Forelimb muscle (tissue), 1 donor: ENCODE measurements at places on chromosomes 7 and 10.

DNA sequence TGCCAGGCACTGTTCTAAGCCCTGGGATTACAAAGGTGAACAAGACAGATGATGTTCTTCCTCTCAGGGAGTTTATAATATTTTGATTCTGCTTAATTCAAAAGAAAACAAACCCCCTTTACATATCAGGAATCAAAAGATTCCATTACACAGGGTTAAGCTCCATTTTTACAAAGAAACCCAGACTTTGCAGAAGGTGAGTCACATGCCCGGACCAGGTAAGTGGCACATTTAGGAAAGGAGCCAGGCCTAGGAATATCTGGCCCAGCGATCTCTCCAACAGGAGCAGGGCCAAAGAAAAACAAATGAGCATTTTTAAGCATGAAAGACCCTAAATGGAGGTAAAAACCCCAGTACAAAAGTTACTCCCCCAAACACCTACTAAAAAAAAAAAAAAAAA, 1.1 kb downstream of the STN1 start:
- DNase-seq = no peak

GRCh38 chr10:131689954-131690757, 210.7 kb upstream of the PPP2R2D start:
- no peak for DNase-seq

- no peak for DNase-seq
Observed at GRCh38 chr7:134375206-134375605, 58.5 kb upstream of the SLC35B4 start.

DNA sequence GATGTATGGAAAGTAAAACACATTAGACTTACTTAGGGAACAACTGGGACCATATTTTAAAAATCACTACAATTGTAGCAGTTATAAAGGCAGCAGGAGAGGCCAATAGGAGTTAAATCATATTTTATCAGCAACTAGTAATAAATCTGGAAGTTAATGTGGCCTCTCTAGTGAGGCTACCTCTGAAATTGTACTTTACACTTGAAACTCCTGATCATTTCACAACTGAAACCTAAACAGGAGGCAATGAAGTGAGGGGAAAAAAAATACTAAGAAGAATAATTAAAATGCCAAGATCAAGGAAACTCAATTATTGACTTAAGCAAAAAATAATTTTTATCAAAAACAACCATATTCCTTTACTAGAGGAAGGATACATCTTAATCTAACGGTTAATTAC, 265.6 kb upstream of the HGF start:
- DNase-seq = no peak

DNA sequence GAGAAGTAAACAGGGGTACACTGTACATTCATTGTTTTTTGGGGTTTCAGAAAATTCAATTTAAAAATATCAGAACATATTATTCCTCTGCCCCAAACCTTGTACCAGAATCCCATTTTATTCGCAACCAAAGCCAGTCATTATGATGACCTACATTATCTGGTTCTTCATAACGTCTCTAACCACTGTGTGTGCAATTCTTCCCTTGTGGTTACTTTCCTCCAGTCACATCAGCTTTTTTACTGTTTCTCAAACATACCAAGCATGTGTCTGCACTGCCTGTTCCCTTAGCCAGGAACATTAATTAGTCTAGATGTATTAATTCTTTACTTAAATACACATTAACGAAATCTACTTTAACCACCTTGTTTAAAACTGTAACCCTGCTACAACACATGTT, 64.8 kb downstream of the THSD7A start:
- DNase-seq = no peak

- DNase-seq = no peak
Observed at GRCh38 chr10:7891634-7892033, 73.3 kb downstream of the TAF3 start.

DNA sequence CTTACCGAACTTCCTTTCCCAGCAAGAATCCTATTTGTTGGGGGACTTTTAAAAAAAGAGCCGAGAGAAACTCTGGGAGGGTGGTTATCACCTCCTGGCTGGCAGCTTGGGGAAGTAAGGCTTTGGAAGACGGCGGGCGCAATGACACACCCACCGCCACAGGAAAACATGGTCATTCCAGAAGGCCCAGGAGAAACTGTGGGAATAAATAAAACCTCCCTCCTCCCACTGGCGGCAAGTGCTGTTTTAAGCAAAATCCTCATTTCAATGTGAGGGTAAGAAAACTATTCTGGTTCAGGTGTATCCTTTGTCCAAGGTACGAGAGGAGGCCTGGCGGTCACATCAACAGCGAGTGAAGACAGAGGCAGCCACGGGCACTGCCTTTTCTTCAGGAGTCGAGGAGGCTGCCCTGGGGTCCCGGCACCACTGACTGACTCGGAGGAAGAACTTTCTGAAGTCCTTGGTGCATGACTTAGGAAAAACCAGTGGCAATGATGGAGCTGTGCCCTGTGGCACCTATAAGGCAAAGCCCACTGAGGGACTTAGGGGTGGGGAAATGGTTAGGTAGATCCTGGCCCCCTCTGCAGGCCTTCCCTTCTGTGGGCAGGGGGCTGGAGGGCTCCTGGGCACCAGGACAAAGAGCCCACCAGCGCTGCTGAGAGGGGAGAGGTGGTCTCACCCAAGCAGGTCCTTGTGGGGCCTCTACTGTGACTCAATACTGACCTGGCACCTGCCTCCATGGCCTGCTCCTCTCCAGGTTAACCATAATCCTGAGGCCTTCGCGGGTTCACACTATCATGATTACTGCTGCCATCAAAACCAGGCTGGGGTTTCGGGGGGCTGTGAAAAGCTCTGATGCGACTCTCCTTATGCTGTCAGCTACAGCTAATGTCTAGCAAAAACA, 21.4 kb downstream of the DNAJB12 start:
- no peak for DNase-seq

DNA sequence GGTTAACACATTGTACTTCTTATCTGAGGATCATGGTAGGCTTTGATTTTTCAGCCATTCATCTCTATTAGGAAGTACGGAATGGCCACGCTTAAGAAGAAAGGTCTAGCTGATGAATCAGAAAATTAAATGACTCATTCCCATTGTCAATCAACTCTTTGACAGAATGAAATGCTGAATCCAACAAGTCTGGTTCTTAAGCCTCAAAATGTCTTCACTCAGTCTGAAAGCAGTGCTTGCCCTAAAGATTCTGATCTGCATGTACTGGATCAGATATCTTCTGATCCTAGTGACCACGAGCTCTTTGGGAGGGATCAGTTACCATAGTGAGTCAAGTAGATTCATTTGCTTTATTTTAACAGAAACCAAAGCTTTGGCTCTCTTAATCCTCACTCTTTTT, 5.7 kb upstream of the CELF2 start:
- no peak for DNase-seq

DNA sequence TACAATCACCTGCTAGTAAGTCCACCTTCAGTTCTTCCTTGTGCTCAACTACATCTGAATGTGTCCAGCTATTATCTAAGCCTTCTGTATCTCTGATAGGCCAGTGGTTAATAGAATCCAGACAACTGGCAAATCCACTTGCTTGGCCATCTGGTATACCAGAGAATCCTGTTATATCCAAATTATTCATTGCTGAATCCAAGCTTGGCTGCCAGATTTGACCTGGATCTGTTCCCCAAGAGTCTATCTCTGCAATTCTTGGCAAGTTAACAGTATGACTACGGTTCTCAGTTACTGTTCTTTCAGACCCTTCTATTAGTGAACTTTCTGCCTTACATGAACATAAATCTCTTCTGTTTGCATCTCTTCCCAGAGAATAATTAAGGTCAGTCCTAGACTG, 154.6 kb upstream of the TARP start:
- DNase-seq = peak; percentile 64

- DNase-seq = no peak
Observed at GRCh38 chr7:43143918-43144589, 31.6 kb downstream of the HECW1 start.

DNA sequence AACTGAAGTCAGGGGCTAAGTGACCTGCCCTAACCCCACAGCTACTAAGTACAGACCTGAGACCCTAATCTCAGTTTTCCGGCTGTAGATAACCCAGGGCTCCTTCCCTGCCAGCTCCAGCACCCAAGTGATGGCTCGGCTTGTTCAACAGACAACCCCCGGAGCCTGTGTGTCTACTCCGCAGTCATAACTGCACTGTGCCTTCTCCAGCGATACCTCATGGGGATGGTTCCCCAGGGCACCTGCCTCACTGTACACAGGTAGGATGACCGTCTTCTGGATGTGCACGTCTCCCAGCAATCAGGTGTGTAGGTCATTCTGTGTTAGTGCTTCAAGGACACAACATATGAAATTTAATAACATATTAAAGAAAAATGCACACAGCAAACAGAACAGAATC, 37.1 kb downstream of the CPXM2 start:
- DNase-seq = no peak

- DNase-seq = no peak
Observed at GRCh38 chr7:95922191-95922590, 149.8 kb downstream of the DYNC1I1 start.

GRCh38 chr7:80646083-80646865, 7.8 kb downstream of the CD36 start:
- DNase-seq = no peak

DNA sequence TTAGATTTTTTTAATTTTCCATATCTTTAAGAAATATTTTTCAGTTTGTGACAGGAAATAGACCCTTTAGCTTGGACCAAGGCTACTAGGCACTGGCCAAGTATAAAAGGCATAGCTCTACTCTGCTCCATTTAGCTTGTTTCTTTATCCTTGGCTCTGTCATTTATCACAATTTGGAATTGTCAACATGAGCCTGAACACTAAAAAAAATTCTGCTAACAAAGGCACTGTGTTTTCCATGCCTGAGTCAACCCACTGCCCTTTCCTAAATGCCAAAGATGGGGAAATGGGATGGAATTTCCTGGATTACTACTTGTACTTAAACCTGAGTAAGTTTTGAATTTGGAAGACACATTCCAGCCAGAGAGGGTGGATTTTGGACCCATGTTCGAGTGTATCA, 128.4 kb downstream of the NSUN6 start:
- no peak for DNase-seq

DNA sequence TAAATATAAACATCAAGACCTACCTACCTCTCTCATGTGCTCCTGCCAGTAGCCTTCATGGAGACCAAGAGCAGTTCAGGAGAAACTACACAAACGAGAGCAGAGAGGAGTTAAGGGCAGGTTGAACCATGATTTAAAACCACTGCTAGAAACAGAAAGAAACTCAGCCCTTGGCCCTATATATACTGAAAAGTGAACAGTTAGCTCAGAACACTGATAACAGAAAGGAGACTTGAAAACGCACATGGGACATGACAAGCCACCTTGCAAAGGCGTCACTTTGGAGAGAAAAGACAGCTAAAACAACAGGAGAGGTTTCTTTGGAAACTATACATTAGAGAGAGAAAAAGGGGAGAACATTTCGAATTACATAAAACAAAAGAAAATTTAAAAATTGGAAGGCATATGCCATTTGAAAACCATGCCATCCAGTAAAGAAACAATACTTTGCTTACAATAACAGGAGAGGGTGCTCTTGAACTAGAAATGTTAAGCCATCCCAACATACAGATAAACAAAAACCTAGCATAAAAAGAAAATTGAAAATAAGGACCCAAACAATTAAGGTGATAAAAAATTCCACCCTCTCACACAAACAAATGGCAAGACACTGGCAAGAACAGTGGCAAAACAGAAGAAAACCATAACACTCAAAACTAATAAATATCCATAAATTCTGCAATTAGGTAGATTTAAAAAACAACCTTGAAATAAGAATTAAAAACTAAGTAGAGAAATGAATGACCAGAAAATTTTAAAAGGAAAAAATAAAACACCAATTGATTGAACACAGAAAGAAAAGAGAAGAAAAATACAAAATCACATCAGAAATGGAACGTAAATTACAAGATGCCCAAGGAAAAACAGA, 232.7 kb downstream of the IMMP2L start:
- no peak for DNase-seq

DNA sequence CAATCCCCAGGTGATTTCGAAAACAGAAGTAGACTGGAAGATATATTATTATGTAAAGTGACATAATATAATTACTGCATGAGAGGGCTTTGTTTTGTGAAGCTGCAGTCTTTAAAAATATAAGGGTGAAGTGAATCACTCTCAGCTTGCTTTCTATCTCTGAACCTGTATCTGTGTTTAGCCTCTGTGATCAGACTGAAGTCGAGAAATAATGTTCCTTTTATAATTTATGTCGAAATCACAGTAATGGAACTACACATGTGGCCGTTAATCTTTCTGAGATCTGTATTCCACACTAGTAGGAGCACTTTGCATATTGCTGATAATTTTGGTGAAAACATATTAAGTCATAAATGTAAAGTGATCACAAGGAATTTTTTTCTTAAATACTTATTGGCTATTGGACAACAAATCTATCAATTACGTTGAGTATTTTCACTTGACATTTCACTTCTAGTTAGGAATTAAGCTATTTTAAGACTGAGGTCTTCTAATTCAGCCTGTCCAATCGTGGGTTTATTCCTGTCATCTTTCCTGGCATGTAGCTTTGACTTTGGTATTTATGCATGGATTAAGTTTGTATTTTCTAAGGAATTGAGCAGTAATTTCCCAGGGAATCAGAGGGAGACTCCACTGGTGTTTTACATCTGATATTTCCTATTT, 268.2 kb upstream of the POT1 start:
- no peak for DNase-seq

GRCh38 chr7:82185443-82185842, 258.1 kb downstream of the CACNA2D1 start:
- DNase-seq = no peak

DNA sequence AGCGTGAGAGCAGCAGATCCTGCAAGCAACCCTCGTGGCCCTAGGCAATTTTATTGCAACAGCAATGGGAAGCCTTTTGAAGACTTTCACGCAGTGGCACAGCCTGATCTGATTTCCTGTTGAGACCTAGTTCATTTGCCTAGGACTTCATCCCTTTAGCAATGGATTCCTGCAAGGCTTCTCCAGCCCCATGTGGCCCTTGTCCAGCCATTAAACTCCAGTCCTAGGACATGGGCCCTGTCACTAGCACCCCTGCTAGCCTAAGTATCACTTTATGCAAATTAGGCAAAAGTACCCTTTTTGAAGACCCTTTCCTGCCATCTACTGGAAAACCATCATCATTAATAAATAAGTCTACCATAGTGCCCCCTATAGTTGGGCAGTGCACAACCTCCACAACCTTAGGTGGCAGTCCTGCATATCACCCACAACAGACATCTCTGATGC, 379.4 kb downstream of the GALNT17 start:
- no peak for DNase-seq

DNA sequence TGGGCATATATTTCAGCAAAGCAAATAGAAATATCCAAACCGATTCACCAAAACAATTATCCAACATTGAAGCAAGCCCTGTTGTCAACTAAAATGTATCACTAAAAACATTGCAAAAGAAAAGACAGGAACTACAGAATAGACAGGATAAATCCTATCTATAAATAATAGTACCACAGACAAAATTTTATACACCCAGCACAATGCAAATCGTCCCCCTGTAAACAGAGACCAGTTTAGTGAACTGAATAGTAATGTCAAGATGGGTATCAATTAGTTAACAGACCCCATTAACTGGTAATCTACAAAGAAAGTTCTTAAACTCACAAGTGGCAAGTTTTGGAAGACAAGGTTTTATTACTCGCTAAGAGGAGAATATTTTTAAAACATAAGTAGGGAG, 4.0 kb downstream of the ZC3HAV1 start:
- no peak for DNase-seq
